NCI-H460 (cell line): ENCODE measurements at places on chromosomes 7 and 10. TPM values are rescaled to one million over a fixed set of nuclear protein-coding genes. Genes with fewer than 3 reads are reported as not detected.

Gene WAPL
- total RNA-seq, result 47.3 and 48.1 TPM in 2 replicates

Gene CHN2
- total RNA-seq, result 3.3 and 3.6 TPM in 2 replicates

Gene PRKAR2B
- 2.6 and 2.7 TPM in 2 replicates for total RNA-seq

Gene DDC
- total RNA-seq, result not detected in 2 replicates

Gene LRRN3
- not detected in 2 replicates for total RNA-seq

Gene EEF1AKMT2
- total RNA-seq, result 44.3 and 44.7 TPM in 2 replicates

Gene GNAI1
- 26.4 and 30.1 TPM in 2 replicates for total RNA-seq

Gene EMX2
- not detected in 2 replicates for total RNA-seq

Gene FXYD4
- total RNA-seq, result 0.50 and 1.8 TPM in 2 replicates

Gene BTAF1
- 43.2 and 52.8 TPM in 2 replicates for total RNA-seq
